Sciatic nerve (tissue), 2 donors: ENCODE measurements at places on chromosomes 4 and X.

GRCh38 chr4:113677325-113677724 lies 84.2 kb downstream of the CAMK2D start:
- no peak for DNase-seq

- DNase-seq = no peak
These were observed 567.2 kb upstream of the MAGEB2 start for GRCh38 chrX:29648161-29648560.

DNA sequence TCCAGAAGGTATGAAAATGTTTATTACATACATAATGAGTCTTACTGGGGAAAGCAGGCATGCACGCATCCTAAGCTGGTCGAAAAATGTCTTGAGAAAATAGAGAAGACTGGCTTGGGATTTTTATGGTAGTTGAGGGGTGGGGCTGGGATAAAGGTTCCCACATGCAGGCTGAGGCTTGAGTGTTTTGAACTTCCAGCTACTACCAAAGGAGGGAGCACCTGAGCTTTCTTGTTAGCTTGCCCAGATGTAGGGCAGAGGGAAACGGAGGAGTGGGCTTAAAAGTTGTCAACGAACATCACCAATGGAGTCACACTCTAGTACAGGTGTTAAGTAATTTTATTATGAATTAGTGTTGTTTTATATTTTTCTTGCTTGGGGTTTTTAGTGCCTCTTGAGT lies 39.6 kb upstream of the SRPX start:
- DNase-seq = no peak

DNA sequence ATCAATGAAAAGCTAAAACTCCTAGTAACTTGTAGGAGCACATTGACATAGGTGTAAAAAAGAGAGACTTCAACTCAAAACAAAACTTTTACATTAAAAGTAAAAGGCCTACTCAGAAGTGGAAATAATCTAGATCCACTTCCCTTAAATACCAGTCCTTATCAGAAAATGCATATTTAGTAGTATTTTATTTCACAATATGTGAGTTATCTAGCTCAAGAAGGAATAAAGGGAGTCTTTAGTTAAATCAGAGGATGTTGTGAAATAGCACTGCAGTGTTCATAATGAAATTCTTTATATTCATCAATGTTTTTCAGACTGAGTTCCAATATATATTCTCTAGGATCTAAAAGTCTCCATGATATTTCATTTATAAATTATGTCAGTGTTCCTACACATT lies 715.0 kb downstream of the GRID2 start:
- no peak for DNase-seq

DNA sequence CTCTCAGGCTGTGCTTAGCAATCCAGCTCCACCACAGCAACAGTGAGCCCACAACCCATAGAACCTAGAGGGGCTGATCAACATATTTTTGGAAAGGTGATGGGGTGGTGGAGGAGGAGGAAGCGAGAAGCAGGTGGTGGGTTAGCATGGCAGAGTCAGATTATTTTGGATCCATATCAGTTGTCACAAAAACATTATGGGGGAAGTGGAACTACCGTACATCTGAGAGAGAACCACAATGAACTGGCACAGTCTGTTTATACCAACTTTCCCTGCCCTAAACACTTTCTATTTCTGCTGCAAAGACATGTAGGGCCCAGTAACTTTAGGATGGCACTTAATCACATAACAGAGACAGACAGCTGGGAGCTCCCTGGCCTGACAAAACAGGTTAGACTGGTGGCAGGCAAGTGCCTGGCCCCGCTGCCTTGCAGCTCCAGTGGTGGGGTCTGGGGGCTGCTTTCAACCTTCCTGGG lies 4.3 kb downstream of the SLC9A7 start:
- no peak for DNase-seq

DNA sequence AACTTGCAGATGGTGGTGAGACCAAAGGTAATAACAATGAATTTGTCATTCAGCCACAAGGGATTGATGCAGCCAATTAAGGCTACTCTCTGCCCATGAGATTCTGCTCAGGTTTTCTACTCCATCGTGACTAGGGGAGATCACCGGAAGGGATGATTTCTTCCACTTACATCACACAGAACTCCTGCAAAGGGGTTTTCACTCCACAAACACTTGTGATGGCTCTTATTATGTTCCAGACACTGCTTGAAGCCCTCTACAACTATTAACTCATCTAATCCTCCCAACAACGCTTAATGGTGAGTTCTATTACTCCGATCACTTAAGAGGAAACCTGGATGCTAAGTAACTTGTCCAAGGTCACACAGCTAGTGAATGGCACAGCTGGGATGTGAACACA lies 55.9 kb downstream of the MTNR1A start:
- DNase-seq = no peak

- peak; percentile 73 for DNase-seq
These were observed at the start of gene ZCCHC18 for GRCh38 chrX:104112326-104112951. ZCCHC18 (plus strand) TSS chrX:104112523; CDS start chrX:104114112, 1,589 bp downstream.

GRCh38 chr4:121200795-121201472 lies 36.8 kb upstream of the TNIP3 start:
- DNase-seq = no peak

DNA sequence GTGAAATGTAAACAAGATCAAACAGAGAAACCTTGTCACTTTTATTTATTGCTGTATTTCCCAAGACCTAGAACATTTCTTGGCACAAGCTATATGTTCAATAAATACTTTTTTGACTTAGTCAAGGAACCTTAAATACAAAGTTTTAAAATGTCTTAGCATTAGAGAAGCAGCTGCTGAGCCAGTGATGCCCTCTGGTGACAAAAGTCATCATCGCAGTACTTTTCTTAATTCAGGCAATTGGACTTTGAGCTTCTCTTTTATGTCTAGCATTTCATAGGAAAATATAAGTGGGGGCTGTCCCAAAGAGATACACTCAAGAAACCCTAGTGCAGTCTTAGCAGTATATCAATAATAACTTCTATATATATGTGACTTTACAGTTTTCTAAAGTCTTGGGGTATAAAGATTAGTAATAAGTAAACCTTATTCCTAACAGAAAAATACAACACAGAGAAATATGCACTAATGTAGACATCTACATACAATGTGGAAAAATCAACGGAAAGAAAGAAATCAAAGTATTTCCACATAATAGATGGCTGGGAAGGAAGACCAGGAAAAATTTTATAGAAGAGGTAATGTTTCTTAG lies 118.4 kb downstream of the DTHD1 start:
- peak; percentile 54 for DNase-seq

GRCh38 chrX:4741024-4741423 lies 1027.6 kb upstream of the PRKX start:
- DNase-seq = no peak

DNA sequence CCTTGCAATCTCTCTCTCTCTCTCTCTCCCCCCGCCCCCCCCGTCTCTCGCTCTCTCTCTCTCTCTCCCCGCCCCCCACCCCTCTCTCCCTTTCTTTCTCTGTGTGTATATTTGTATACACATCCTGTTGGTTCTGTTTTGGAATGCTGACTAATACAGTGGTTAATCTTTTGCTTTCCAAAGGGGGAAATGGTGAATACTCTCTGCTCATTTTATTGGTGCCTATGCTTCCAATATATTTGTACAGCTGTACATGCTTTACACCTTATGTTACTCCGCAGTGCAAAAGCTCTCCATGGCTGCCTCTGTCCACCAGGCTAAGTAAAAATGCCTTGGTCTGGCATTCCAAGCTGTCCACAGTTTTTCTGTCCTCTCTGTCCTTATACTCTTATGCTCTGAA lies 158.8 kb downstream of the RBMX2 start:
- no peak for DNase-seq

DNA sequence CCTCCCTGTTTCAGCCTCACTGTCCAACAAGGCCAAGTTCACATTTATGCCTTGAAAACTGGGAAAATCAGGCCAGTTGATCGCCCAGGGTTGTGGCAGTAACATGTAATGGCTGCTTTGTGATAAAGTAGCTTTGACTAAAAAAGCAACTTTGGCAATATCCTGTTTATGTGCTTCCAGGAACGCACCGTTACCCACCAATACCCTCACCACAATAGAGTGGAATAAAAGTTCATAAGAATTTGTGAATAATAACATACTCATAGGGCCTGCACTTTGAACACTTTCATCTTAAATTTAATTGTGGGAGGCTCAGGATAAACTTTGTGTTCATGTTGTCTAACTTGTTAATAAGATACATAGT lies 80.7 kb upstream of the MAML3 start:
- no peak for DNase-seq

- DNase-seq = no peak
These were observed 32.1 kb downstream of the IRF2 start for GRCh38 chr4:184442314-184442635.
